AG04450 (cell line): ENCODE measurements at places on chromosomes 11 and 22.

DNA sequence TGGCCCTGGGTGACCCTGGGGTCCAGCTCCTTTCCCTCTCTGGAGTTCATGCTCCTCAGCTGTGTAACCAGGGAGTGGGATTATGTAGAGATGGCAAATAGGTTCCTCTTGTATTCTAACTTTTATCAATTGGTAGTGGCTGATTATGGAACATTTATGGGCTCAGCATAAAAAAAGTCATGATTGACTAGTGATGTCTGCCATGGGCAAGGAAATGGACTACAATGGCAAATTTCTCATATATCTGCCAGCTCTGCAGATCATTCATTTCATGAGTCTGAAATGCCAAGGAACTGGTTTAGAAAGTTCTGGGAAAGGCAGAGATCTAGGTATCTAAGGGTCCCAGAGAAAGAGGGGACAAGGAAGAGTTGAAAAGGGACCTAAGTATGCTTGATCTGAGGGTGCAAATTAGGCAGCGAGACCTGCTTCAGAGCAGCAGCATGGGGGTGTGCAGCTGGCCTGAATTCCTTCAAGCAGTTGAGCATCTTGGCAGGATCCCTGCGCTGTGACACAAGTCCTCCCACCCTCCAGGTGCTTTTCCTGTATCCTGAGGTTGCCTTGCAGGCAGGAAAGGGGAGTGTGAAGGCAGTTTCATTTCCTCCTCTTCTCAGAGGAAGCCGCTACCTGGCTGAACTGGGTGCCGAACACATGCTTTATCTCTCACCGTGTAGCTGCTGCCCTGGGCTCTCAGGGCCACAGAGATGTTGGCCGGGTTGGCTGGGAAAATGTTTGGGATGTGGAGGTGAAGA, 10.4 kb downstream of the SLC15A3 start:
- no peak for DNase-seq

DNA sequence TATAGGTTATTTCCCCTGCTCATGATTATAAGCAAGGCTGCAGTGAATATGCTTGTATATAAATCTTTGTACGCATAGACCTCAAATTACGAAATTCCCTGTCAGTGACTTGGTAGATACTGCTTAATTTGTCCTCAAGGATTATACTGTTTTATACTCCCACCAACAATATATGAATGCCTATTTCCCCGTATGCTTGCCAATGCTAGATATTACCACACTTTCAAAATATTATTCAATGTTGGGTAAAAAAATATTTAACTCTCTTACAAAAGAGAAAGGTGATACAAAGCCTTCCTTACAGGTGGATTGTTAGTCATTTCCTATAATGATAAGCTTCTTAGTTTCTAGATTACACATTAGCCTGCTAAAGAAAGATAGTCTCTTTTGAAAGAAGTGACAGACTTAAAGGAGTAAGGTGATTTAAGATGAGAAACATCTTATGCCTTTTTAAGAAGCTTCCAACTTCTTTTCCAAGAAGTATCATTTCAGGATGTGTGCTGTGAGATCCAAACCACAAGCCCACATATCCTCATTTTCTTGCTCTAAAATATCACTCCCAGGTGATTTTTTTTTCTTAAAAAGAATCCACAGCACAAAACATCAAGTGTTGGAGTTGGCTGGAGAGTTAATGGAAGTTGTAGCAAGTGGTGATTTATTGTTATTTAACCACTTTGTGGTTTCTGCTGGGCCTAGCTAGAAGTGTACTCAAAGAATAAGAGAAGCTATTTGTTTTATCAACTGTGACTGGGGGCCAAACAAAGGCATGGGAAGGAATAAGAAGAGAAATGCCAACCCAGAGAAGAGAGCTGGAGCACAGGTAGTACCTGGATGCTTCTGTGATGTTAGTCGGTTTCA, 59.2 kb downstream of the BARX2 start:
- no peak for DNase-seq

DNA sequence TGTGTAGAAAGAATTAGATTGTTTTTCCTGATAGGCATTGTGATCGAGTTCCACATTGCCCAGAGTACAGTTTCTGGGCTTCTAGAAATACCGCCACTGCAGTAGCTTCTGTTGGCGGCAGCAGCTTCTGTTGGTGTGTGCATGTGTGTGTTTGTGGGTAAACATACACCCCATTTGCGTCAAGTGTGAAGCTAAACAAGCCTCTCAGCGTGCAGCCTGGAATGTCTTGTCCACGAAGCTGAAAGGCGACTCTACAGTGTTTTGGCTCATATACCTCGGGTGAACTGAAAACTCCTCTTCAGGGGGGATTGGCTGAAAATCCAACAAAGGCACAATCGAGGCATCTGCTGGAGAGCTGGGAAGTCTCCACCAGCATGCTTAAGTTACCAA, 112.0 kb upstream of the E2F8 start:
- no peak for DNase-seq

DNA sequence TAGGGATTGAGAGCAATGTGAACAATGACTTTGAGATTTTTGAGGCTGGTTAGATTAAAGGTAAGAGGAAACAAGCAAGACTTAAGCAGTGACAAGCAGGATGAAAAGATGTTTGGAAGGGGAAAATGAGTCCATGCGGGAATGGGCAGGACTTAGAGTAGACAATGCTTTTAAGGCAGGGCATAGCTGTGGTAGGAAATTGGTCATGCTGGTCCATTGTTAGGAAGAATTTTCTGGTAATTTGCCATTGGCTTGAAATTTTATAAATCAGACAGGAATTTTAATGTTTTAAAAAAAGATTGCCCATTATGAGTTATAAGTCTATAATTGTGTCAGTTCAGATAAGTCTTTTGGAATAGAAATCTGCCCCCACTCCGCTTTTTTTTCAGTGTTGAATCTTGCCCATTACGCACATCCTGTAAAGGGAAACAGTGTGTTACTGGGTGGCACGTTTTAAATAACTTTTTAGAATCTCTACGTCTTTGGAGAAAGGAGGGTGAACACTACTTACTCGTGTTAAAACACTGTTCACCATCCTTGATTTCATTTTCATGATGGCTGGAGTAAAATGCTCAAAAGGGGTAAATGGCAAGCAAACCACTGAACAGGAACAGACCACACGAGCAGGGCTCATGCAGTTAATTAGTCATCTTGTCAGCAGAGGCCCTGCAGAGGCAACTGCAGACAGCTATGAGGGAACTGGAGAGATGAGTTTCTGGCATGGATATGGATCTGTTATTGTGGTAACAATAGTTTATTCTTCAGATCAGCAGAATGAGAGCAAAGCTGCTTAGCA, 25.0 kb downstream of the SWAP70 start:
- peak; percentile 39 for DNase-seq

DNA sequence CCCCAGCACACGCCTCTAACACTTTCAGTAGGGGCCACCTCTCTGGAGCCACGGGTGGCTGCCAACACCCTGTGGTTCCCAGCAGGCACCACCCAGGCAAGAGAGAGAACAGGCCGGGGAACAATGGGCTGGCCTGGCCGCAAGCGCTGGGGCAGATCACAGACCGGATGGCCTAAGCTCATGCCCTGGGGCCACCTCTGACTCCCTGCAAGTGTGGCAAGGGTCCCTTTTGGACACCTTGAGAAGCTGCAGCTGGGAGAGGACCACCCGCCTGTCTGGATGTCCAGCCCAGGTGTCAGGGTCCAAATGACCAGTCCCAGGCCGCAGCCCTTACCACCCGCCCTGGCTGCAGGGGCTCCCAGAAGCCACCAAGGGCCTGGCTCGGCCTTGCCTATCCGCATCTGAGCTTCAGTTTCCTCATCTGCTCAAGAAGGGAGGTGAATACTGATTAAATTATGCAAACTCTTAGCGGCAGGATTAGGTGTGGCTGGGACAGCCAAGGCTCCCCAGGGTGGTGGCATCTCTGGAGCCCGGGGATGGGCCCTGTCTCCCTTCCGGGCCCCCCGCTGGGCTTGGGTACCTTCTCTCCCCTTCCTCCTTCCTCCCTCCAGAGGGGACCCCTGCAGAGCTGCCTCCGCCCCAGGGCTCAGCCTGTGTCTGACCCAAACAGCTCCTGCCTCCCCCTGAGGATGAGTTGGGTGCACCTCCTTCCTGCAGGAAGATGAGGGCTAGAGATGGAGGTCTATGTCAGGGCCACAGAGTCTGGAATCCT, 785 bp upstream of the SUSD2 start:
- no peak for DNase-seq

DNA sequence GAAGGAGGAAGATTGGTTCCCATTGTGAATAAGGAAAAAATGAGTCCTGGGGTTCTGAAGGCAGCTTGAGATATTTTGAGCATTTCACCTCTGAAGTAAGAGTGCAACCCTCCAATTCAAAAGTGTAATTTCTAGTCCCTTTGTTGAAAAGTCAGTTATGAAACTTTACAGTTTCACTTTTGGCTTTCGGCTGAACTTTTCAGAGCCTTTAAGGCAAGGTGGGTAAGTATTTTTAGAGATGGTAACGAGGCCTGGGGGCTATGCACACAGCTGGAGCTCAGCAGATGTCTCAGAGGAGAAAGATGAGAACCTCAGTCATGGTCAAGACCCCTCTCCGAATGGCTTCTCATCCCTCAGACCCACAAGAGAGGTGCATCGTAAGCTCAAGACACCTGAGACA, 267.6 kb downstream of the KIRREL3 start:
- no peak for DNase-seq

DNA sequence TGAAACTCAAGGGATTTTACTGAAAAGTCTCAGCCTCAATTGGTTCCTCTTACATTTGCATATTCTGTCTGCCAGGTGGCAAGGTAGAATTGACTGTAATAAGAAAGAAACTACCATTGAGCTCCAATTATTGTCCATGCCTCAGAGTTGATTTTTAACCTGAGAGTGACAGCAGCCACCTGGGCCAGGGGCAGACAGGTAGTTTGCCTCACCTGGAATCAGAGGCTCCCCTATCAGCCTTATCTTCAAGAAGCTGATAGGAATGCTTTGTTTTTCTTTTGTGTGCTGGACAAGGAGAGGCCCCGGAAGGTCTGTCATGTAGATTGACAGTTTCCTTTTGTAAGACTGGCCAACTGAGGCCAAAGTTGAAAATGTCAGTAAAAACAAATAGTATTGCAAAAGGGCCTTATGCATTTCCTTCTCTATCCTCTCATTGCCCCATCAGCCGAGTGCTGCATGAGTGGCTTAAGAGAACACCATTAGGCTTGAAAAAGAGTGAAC, 34.1 kb downstream of the CD44 start:
- no peak for DNase-seq

DNA sequence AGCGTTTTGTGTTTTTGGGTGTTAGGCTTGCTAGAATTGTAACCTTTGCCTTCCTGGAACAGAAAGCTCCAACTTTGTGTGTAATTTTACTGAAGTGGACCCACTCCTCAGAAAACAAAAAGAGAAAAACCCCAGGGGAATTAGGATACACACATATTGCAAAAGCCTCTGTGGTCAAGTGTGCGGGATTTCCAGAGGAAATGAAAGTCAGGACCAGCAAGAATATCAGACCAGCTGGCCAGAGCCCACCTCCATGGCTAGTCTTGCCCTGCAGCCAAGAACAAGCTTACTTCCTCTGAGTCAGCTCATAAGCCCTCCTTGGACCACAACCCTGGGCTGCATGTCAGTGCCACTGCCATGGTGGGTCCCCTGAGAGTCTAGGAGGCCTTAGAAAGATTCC, 37.0 kb upstream of the FTH1 start:
- peak; percentile 42 for DNase-seq

- no peak for DNase-seq
These were observed 5.5 kb downstream of the GRK3 start for GRCh38 chr22:25569983-25570382.

DNA sequence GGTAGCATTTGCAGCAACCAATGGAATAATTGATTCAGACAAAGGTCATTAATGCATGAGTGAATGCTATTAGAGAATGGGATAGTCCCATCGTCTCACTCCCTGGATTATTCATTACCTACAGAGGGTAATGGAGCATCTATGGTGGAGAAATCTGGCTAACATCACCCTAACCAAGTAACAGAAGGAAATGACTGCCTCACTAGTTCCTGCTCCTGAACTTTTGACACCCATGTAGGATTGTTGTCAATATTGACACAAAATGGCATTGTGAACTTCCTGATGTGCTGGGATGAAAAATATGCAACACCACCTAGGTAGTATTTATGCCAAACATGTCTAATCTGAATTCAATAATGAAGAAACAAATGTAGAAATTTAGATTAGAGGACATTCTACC, 44.0 kb upstream of the KIRREL3 start:
- DNase-seq: no peak

DNA sequence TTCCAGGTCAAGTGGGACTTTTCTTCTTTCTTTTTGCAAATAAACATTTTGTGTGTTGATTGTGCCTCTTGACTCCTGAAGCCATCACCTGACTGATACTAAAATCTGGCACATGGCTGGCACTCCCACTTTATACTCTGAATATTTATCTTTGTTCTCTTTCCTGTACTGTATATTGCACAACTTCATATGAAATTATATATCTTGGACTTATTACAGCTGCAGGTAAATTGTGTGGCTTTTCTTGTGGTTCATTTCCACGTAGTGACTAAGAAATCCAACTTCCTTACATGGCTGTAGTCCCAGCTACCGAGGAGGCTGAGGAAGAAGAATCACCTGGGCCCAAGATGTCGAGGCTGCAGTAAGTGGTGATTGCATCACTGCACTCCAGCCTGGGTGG, 23.7 kb upstream of the OR5B12 start:
- DNase-seq: no peak

- DNase-seq: no peak
These were observed 60.0 kb downstream of the PKNOX2 start for GRCh38 chr11:125224391-125225021.

DNA sequence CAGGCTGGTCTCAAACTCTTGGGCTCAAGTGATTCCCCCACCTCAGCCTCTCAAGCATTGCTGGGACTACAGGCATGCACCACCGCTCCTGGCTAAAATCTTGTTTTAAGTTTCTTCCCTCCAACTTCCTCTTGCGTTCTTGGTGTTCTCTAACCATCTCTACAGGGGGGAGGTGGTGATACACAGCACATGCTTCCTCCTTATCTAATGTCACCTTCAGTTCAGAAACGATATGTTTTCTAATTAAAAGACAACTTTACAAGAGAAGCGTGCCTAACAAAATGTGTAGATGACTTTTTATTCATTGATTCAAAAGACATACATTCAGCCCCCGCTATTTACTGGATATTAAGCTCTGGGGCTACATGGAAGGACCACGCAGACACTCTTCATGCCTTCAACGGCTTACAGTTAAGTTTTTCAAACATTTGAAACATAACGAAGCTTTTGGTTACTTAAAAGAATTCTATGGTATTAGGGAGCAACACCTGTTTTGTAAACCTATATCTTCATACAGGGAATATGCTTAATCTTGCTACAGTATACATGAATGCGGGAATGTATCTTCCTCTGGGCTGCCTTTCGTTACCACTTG, 933 bp upstream of the DLAT start:
- DNase-seq: no peak

GRCh38 chr11:131640320-131640719, 269.9 kb downstream of the NTM start:
- DNase-seq: no peak

DNA sequence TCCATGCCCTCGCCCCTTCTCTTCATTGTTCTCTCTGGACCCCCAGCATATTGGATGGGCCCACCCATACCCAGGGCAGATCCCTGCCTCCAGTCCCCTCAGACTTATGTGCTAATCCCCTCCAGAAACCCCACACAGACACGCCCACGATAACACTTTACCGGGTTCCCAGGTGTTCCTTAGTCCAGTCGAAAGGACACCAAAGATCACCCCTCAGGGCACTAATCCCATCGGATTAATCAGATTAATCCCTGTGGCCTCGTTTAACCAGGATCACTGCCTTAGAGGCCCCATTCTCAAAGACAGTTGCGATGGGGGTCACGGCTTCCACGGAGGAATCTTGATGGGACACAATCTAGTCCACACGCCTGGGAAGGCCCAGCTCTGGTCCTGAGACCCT, 80.8 kb downstream of the SHANK2 start:
- DNase-seq: no peak
